ENCODE measurements at places on chromosomes 2 and 18.

DNA sequence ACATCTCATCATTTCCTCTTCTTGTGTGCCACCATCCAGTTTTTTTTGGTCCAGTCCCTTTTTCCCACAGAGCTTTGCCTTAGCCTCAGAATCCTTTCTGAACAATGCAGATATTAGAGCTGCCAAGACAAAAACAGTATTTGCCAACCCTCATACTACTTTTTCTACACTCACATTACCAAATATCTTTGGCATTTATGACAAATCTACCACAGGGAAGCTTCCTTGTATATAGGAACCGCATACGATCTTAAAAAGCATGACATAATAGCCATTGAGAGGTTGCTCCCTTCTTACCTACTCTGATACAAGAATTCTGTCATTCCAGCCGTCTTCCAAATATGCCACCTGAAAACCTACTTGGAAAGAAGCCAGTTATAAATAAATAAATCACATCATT lies 9.4 kb downstream of the ZNF24 start:
- DNase-seq = no peak

- DNase-seq = no peak
These were observed 62.1 kb downstream of the TMEM17 start for GRCh38 chr2:62443886-62444285.

DNA sequence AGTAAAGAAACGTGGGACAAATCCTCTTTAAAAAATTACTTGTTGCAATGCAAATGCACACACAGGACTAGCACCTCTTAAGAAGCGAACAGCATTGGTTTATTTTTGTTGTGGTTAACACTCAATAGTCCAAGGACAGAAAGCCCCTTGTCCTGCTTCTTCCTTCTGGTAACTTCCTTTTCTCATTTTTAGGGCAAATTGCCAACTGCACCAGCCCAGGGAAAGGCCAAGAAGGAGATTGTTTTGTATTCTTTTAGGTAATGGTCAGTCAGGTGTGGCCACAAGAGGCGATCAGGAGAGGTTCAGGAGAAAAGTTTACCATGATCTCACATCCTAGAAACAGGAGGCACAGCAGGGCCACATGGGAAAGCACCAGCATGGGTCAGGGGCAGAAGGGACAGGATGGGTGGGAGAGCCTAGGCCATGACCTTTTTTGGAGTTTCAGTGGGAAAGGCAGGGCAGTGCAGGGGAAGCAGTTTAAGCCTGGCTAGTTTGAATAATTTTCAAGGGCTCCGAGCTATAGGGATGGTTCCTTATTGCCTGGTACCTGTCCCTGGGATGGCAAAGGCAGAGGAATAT lies 73.0 kb downstream of the CHRNA1 start:
- no peak for DNase-seq

DNA sequence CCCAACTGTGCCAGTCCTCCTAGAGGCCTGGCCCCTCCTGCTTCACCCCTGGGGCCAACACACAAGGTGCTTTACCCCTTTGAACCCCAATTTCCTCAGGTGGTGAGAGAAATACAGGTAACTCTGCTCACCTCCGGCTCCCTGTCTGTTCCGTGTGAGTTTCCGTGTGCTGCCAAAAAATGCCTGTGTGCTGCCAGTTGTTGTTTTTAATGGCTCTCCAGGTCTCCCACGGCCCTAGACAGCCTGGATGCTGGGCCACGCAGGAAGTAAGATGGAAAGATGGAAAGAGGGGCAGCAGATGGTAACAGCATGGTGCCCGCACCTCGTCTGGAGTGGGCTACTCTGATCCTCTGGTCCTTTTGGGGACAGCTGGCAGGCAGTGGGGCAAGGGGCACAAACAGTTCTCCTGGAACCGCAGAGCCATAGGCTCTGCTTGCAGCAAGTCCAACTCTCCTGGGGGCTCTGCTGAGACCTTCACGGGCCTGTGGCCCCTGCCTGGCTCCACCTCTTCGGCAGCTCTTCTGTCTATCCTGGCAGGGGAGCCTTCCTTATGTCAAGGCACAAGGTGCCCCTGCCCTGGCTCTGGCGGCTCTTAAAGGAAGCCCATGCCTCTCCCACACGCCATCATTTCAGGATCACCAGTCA lies 4.3 kb upstream of the ARHGEF4 start:
- no peak for DNase-seq

- DNase-seq = no peak
These were observed 264.1 kb downstream of the CDH20 start for GRCh38 chr18:61597316-61597715.

DNA sequence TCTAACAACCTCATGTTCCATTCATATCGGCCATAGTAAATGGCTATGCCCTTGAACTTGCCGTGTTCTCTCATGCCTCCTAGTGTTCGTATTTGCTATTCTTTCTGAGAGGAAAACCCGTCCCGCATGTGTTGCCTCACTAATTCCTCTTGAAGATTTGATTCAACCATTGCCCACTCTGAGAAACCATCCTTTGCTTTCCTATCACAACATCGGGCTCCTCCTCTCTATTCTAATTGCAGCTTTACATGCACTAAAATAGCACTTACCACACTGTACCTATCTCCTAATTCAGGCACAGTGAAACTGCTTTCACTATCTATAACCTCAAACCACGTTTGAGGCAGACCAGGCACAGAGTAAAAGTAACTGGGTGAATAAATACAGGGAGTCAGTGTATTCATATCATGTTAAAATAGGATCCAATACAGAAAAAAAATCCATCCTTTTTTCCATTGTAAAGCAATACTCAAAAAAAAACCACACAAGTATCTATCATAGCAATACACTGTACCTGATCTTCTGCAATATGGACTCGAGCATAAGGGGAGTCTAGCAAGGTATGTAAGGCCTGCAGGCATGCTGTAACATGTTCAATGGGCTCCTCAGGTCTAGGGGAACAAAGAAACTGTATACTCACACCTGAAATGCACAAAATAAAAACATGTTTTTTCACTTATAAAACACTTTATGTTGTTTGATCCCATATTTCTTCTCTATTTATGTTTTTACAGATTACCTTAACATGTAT lies 39.0 kb upstream of the STRN start:
- peak; percentile 35 for DNase-seq

GRCh38 chr2:38836791-38837190 lies 38.9 kb downstream of the DHX57 start:
- DNase-seq = no peak

DNA sequence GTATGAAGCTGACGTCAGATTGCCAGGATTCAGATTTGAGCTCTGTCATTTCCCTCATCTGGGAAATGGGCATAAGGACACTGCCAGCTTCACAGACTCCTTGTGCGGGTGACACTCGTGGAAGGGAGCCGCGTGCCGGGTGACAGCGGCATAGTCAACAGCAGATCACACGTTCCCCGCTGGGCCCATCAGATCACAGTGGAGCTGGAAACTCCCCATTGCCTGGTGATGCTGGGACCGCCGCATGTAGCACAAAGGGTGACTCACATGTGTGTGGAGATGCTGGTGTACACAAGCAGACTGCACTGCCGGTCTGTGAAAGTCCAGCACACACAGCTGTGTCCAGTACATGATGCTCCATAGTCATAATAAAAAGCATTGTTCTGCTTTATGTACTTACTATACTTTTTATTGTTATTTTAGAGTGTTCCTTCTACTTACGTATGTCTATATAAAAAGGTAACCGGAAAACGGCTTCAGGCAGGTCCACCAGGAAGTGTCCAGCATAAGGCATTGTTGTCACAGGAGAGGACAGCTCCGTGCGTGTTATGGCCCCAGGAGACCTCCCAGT lies 31.8 kb downstream of the SALL3 start:
- no peak for DNase-seq

DNA sequence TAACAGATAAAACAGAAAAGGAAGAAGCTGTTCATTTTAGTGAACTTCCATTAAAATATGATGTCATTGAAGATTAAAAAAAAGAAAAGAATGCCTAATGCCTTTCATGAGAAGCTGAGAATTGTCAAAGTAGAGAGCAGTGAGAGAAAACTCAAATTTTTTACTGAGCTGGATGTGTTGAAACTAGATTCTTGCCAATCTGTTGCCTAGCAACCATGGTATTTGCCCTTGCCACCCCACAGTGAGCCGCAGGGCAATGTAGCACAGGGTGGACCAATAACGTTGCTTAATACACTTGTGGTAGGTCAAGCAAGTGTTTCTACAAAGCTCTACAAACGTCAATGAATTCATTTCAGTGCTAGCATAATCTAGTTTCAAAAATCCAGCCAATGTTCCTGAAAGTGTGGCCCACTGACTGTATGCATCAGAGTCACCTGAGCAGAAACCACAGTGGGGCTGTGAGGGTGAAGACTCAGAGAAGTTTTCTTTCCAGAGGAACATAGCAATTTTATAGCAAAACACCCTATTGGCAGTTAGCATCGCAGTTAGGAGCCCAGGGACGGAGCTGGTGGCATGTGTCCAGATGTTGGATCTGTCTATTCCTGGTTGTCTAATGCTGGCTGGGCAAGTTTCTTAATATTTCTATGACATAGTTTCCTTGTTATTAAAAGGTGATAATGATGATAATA lies 132.2 kb downstream of the DOCK10 start:
- DNase-seq = peak; percentile 60

DNA sequence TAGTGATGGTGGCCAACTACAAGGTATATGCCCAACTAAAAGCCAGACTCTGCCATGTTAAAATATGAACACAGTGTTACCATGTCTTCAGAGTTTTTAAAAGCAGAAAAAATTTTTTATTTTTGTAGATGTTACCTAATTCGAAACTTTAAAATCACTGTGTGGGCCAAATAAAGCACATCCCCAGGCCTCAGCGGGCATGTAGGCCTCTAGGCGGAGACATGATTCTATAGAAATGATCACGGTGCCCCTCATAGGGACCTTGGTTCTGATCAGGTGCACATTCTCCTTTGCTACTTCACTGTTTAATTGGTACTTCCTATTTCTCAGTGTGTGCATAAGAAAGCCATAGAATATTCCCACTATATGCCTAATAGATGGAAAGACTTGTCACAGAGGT lies 349.2 kb downstream of the XIRP2 start:
- no peak for DNase-seq

GRCh38 chr2:100395532-100396350 lies 21.7 kb downstream of the CHST10 start:
- DNase-seq = no peak
